K562 (cell line): ENCODE measurements at places on chromosomes 7 and 10. TPM values are rescaled to one million over a fixed set of nuclear protein-coding genes. Genes with fewer than 3 reads are reported as not detected.

DNA sequence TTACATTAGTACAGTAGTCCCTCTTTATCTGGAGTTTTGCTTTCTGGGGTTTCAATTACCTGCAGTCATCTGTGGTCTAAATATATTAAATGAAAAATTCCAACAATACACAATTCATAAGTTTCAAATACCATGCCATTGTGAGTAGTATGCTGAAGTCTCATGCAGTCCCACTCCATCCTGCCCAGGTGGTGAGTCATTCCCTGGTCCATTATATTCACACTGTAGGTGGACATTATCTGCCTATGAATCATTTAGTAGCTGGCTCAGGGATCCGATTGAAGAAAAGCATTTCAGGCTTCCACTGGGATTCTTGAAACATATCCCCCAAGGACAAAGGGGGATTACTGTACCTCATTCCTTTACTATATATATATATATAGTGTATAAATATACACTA lies 298.2 kb upstream of the GALNT17 start:
- H3K27ac ChIP-seq = no peak overlapping the region
- DNase-seq = no peak
- no peak overlapping the region for H3K4me3 ChIP-seq
- H3K4me1 ChIP-seq = no peaks in the 10 kb centered on the region
- no peaks in the 10 kb centered on the region for H3K36me3 ChIP-seq

STAG3 gene
- total RNA-seq = 1.7 and 2.5 TPM in 2 replicates

DNA sequence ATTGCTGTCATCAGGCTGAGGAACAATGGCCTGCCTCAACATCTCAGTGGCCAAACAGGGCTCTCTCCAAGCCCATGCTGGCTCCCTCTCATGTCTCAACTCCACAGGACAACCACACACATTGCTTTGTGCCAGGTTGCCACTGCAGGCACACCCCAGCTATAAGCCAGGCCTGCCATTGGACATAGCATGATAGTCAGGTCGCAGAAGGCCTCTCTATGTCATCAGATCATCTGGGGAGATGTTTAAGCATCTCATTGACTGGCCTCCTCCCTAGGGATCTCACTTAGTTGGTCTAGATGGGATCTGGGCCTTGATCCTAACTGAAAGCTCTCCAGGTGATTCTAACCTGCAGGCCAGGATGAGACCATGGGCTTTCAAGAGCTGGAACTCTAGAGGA lies 257.2 kb downstream of the GRID1 start:
- no peak for DNase-seq
- H3K4me1 ChIP-seq = no peaks in the 10 kb centered on the region
- H3K4me3 ChIP-seq = no peak overlapping the region
- H3K27ac ChIP-seq = no peak overlapping the region
- no peaks in the 10 kb centered on the region for H3K27me3 ChIP-seq

GRCh38 chr10:122178655-122179054 lies 92.4 kb upstream of the BTBD16 start:
- no peak overlapping the region for H3K4me3 ChIP-seq
- H3K27me3 ChIP-seq = peaks cover 11% of the 10 kb centered on the region
- no peak overlapping the region for H3K27ac ChIP-seq
- DNase-seq = no peak
- H3K36me3 ChIP-seq = no peaks in the 10 kb centered on the region
- no peaks in the 10 kb centered on the region for H3K4me1 ChIP-seq

DNA sequence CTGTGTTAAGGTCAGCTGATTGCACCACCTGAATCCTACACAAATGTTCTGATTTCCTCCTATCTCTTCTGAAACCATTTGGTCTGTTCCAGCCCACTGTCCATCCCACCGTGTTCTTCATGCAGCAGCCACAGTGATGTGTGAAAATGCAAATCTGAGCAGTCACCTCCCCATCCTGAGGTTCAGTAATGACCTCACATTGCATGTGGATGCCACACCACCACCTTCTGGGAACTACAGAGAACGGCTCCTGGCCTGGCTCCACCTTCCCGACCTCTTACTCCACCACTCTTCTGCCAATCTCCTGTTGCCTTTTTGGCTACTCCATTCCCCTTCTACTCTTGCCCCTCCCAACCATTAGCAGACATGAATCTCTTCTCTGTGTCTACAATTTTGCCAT lies 244.4 kb downstream of the TNS3 start:
- no peak overlapping the region for H3K4me3 ChIP-seq
- H3K27ac ChIP-seq = no peak overlapping the region
- no peaks in the 10 kb centered on the region for H3K36me3 ChIP-seq
- no peak for DNase-seq
- H3K4me1 ChIP-seq = no peaks in the 10 kb centered on the region

DNA sequence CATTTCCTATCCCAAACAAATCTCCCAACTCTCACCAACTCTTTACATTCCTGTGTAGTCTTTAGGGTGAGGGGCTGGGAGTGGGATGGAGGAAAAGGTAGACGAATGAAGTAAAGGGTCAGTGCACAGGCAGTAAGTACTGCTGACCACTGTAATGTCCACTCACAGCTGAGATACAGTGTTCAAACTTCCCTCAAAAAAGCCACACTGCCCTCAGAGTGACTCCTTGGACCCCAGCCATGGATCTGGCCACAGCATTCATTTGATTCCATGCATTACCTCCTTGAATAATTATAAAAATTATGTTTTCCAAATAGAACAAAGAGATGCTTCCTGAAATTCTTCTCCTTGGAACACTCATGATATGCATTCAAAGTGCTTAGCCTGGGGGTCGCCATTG lies 19.8 kb upstream of the HIPK2 start:
- H3K4me3 ChIP-seq = no peak overlapping the region
- H3K27me3 ChIP-seq = peaks cover 2% of the 10 kb centered on the region; the same call in 1 of the 3 replicates
- DNase-seq = no peak
- no peaks in the 10 kb centered on the region for H3K4me1 ChIP-seq
- H3K36me3 ChIP-seq = no peaks in the 10 kb centered on the region

CPXM2 gene
- 0.09 TPM in 1 of 2 replicates, not detected in the other for total RNA-seq

FRMD4A gene
- 4.3 and 4.5 TPM in 2 replicates for total RNA-seq

GNG11 gene
- total RNA-seq = not detected in 2 replicates
